Sciatic nerve (tissue), 2 donors: ENCODE measurements at places on chromosomes 2 and 18.

GRCh38 chr2:149204686-149205085 is 125.7 kb upstream of the LYPD6 start:
- no peak for DNase-seq

GRCh38 chr2:158102446-158102845 is 770 bp downstream of the UPP2 start:
- no peak for DNase-seq

DNA sequence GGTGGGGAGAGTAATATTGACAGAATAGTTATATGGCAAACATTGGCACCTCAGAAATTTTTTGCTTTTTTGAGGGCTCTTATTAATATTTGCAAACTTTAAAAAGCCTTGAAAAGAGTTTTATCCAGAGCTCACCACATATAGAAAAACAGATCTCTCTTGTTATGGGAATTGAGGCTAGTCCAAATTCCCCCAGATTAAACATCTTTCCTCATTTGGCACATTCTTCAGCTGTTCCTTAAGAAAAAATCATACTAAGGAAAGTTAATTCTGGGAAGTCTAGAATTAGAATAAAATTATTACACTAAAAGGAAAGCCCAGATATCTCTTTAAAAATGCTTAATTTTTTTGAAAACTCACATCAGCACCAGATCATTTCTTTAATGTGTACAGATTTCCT is 5.6 kb downstream of the TFPI start:
- no peak for DNase-seq

GRCh38 chr2:19775838-19776237 is 125.9 kb downstream of the TTC32 start:
- no peak for DNase-seq
